ENCODE measurements at places on chromosomes 16 and 17.

GRCh38 chr16:17346621-17347569 is 123.9 kb downstream of the XYLT1 start:
- DNase-seq, result no peak

DNA sequence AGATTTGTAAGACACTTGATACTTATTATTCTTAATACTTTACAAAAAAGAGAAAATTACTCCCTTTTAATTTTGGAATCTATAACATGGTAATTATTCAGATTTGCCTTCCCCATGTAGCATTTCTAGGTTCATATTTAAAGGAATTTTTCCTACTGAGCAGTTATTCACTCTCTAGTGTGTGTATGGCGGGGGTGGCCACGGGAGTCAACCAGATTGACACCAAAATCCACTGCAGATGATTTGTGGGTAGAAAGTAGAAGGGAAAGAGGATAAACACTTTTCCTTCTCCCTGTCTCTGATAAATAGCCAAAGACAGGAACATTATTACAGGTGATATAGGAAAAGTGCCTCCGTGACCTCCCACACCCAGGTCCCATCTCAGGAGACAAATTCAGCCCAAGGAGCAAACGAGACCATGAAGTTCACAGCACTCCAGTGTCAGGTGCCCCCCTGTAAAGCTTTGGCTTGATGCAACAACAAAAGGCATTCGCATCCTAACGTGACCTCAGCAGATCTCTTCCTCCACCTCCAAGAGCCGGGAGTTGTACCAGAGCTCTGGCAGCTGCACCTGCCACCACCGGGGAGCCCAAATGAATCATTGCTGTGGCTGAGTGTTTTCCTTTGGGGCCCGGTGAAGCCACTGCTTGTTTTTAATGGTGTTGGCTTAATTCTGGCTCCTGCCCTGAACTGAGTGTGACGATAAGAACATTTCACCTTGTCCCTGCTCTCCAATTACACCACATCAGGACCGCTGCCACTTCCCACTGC is 92.7 kb upstream of the NOL11 start:
- DNase-seq, result no peak

GRCh38 chr16:67441271-67441753 is 10.4 kb downstream of the HSD11B2 start:
- peak; percentile 19 for DNase-seq

- no peak for DNase-seq
Measured at GRCh38 chr17:41629316-41629715, 4.9 kb upstream of the KRT17 start.

GRCh38 chr16:67657751-67658518 is 2.1 kb downstream of the ACD start:
- no peak for DNase-seq

DNA sequence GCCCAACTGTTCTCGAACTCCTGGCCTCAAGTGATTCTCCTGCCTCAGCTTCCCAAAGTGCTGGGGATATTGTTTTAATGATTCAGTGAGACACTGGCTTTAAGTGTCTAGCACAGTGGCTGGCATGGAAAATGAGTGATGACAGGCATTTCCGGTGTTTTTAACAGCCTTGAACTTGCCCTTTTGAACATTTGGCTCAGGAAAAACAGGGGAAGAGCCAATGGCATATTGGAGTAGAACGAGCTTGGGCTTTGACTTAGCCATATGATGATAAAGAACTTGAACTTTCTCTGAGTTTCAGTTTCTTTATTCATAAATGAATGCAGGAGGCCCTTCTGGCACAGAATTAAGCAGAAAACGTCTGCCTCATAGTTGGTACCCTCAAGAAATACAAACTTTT is 145.0 kb upstream of the HS3ST4 start:
- DNase-seq, result no peak

DNA sequence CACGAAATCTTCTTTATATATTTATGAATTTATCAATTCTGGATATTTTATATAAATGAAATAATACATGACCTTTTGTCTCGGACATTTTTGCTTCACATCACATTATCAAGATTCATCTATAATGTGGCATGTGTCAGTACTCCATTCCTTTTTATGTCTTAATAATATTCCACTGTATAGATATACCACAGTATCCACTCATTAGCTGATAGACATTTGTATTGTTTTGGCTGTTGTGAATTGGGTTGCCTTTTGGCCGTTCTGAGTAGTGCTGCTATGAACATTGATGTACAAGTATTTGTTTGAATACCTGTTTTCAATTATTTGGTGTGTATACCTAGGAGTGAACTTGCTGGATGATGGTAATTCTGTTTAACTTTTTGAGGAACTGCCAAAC is 323.8 kb upstream of the CA10 start:
- no peak for DNase-seq

- no peak for DNase-seq
Measured at GRCh38 chr17:39236450-39236927, 10.7 kb upstream of the STAC2 start.

DNA sequence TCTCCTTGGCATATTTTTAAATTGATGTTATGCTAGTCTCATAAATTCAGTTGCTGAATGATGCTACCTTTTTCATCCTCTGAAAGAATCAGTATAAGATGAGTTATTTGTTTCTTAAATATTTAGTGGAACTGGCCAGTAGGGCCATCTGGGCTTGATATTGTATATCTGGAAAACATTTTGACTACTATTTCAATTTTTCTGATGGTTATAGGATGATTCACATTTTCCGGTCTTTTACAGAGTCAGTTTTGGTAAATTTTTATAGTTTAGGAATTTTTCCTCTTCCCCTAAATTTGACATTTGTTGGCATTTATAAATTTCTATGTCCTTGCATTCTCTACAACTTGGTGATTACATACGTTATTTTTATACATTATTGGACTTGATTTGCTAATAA is 296.3 kb upstream of the AXIN2 start:
- no peak for DNase-seq

- DNase-seq, result no peak
Measured at GRCh38 chr17:44792276-44792675, 33.5 kb downstream of the ADAM11 start.

Data from anterior cingulate cortex (tissue), 58 donors.